ENCODE measurements at places on chromosomes 16 and 17. TPM values are rescaled to one million over a fixed set of nuclear protein-coding genes. Genes with fewer than 3 reads are reported as not detected.

GRAP gene
- total RNA-seq: 6.0 TPM

KRTAP9-2 gene
- total RNA-seq: not detected

SHISA6 gene
- not detected for total RNA-seq

DNA sequence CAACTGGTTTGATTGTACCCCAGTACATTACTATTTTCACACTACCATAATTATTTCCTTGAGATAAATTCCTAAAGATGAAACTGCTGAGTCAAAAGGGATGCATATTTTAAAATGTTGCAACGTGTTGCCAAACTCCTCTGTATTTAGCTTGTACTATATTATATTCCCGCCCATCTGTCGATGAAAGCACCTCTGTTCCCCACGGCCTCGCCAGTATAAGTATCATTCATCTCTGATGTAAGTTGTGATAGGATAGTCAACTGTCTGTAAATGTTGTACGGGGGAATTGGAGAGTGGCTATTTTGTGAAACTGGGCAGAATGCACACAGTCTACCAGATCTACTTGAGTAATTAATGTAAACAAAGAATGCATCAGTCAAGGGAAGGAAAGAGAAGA is 47.7 kb upstream of the TNRC6A start:
- DNase-seq: no peak

- no peak for DNase-seq
Observed at GRCh38 chr16:68732741-68733399, 4.2 kb upstream of the CDH1 start.

- DNase-seq: no peak
Observed at GRCh38 chr16:71205482-71206131, 24.9 kb downstream of the HYDIN start.

- no peak for DNase-seq
Observed at GRCh38 chr16:9596788-9597187, 505.3 kb downstream of the HAPSTR1 start.

Measured in activated T-cell treated with anti-CD3 and anti-CD28 coated beads, Interleukin-2, amount 50 U/mL, for 4 hours (primary cell).